ENCODE measurements at places on chromosomes 1 and 21.

- DNase-seq = no peak
Measured at GRCh38 chr1:173122958-173123852, 72.5 kb upstream of the TNFSF18 start.

- peak; percentile 18 for DNase-seq
Measured at GRCh38 chr1:204190212-204191211, 5.8 kb downstream of the KISS1 start.

DNA sequence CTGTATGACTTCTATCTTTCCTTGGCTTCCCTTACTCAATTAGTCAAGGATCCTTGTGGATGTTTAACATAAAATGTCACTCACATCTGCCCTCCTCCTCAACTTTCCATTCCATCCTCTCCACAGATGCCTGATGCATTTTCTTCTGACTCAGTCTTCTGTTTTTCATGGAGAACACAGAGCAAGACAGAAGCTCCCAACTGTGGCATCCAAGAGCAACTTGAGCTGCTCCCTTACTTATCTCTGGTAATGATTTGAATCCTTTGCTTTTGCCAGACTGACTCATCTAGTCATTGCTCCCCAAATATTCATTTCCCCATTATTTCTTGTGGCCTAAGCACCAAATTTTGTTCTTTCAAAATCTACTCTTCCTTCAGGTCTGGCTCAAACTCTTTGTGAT is 120.6 kb downstream of the LYPLAL1 start:
- DNase-seq = no peak

GRCh38 chr21:25578056-25578961 is 29.0 kb downstream of the MRPL39 start:
- DNase-seq = peak; percentile 55

DNA sequence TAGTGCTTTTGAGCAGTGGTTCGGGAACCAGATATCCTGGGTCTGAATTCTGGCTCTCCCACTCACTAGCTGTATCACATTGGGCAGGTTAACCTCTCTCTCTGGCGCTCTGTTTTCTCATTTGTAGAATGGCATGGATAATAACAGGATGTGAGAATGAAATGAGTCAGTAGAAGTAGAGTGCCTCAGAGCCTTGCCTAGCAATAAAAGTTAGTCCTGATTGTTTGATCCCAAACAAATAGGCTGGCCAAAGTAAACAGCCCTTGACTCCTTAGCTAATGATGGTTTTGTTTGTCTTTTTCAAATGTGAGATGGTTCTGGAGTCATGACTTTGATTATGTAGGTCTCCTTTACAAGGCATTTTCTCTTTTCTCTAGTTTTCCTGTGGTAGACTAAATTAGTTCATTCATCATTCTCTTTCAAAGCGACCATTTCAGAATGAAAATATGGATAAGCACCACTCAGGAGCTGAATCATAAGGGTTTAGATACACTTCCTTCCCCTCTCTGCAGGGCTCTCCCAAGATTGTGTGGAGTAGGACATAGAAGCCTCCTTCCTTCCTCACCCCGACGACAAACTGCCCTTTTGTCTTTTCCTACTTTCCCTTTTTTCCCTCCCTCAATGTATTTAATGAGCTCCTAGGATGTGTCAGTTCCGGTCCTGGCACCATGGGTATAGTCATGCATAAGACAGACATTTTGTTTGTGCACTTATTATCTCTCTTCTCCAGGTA is 23.1 kb downstream of the KIAA0040 start:
- no peak for DNase-seq

DNA sequence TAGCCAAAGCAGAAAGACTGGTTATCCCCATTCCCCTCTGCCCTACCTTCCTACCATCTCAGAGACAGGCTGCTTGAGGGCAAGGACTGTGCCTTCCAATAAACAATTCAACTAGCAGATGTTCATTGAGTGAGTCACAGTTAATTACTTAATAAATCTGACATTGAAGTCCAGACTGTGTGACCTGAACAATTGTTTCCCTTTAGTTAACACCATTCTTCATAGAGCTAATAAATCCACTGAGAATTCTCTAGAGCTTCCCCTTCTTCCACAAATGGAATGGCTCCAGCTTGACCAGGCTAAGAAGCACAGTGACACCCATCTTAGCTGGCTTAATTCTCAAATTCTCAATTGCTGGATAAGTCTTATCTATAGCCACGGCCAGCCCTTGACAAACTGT is 61.9 kb upstream of the GJA5 start:
- DNase-seq = no peak

DNA sequence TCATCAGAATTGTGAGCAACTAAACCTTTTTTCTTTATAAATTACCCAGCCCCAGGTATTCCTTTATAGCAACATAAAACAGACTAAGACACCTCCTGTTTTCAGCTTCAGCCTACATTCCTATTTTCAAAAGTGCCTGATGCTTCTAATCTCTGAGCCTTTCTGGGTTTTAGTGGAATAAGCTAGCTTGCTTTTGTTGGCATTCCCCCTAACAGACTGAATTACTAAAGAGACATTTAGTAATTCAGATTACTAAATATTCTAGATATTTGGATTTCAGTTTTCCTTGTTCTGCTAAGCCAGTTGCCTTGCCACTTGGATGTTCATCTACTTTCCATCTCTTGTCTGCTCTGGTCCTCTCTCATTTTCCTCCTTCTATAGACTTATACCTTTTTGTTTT is 10.5 kb upstream of the GNG12 start:
- no peak for DNase-seq

DNA sequence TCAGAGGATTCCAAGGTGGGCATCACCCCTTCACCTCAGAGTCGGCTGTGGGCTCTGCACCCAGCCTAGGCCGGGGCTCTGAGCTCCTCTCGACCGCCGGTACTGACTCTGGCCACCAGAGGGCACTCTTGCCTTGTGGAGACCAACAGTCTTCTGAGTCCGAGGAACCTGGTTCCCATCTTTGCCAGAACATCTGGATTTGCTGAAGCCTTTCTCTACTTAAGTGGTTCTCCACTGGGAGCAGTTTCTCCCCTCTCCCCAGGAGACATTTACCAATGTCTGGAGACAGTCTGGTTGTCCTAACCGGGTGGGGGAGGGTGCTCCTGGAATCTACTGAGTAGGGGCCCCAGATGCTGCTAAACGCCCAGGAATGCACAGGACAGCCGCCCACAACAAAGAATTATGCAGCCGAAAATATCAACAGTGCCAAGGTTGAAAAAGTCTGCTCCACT is 9.4 kb downstream of the ETV3L start:
- peak; percentile 68 for DNase-seq

DNA sequence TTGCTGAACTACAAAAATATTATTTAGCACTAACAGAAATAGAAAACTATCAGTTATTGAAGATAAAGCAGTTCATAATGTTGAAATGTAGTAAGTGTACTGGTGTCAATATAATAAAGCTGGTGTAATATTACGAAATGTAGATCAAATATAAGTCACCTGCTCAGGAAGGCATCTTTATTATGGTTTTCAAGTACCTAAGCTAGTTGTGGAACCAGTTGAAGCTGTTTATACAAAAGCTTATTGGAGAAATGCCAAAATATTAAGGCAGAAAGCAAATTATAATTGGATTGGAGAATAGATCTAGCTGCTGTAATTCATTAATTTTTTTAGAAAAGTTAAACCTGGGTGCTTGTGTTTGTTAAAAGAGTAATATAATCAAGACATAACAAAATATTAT is 6.2 kb upstream of the MARK1 start:
- no peak for DNase-seq

DNA sequence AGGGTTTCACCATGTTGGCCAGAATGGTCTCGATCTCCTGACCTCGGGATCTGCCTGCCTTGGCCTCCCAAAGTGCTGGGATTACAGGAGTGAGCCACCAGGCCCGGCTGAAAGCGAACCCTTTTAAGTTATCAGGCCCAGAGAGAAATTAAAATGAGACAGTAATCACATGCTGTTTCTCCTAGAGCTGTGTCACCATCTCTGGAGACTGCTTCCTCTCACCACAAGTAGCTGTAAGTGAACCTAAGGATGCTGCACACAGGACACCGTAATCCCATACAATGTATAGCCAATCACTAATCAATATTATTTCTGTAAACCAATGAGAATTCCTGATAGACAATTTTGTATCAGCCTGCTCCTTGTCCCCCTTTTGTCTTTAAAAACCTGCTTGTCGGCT is 5.7 kb upstream of the CSTB start:
- DNase-seq = no peak

- DNase-seq = no peak
Measured at GRCh38 chr1:33000427-33001026, 35.9 kb upstream of the RNF19B start.

- no peak for DNase-seq
Measured at GRCh38 chr1:118013938-118014337, 84.4 kb downstream of the WDR3 start.

DNA sequence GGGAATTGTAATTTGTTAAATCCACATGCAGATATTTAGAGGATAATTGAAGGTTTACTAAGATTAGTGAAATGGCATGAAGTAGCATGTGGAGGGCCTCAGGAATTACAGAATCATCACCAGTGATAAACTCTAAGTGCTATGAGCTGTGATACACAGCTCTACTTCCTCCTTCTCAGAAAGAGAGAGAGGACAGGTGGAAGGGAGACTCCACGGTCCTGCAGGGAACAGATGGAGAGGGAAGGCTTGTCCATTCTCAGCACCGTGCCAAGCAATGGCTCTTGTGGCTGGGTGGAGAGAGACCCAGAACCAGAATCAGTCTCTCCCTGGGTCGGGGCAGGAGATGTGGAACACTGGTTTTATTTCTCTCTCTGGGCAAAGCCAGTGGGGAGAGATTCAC is 27.8 kb upstream of the LYPD8 start:
- no peak for DNase-seq

DNA sequence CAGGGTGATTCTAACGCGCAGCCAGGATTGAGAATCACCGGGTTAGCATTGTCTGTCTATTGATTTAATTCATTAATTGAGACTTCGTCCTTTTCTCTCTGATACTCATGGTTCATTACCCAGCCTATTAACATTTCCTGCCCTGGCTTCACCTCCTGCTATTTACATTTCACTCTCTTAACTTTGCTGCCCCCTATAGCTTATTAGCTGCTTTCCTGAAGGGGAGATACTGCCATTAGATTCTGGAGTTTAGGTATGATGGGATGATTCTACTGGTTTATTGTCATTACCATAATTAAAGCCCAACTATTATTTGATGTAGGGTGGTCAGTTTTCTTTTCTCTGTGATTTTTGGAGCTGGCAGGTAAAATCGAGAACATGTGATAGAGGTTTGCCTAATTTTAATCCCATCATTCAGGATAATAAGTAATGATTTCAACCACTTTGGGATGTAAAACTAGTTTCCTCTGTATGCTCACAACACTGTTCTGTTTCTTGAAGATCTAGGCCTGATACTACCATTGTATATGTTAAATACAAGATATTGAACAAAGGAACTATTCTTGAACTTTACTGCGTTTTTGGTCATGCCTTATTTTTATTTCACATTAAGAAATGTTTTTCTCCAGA is 6.4 kb downstream of the PPP2R5A start:
- DNase-seq = no peak

DNA sequence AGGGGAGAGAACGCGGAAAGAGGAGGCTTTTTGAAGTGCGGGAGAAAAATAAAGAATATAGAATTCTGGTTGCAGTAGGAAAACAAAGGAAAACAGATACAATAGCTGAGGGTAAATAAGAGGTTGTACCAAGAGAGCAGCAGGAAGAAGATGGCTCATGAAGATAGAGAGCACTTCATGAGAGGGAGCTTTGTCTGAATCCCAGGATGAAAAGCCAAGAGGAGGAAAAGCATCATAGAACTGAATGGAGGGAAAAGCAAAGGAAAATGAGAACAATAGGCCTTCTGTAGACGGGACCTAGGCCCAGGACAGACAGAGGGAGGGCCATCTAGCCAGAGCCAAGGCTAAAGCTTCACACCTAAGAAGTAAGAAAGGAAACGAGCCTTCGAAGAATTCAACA is 49.5 kb downstream of the ATP6V1G3 start:
- no peak for DNase-seq

- no peak for DNase-seq
Measured at GRCh38 chr1:79042117-79042516, 35.6 kb upstream of the ADGRL4 start.

- DNase-seq = no peak
Measured at GRCh38 chr1:229888157-229888556, 178.9 kb upstream of the GALNT2 start.

DNA sequence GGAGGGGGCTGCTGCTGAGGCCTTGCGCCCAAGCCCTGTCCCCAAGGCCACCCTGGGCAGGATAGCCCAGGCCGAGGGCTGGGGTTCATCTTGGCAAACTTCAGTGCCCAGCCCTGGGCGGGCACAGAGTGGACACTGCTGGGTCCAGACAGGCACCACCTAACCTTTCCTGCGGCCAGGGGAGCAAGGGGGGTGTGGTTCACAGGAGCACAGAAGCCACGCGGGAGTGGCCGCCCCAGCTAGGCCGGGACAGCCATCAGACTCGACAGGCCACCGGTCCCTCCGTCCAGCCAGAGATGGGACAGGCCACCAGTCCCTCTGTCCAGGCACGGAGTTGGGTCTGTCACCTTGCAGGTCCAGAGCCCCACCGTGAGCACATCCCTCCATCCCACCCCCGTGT is 28.9 kb downstream of the ARHGEF16 start:
- no peak for DNase-seq

DNA sequence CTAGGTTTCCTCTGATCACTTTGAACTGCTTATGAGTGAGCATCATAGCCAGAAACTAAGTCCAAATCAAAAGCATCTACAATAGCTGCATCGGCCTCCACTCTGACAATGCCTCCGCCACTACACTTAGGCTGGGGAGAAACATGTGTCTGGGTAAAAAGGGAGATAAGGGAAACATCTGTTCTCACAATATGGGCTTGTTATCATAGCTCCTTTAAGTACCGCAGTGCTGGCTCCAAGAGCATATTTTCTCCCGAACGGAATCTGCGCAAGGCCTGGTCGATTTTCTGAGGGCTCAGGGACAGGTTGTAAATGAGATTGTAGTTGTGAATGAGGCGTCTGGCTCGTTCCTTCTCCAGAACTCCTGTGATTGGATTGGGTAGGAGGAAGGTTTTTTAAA is 63.9 kb upstream of the CYP2J2 start:
- DNase-seq = no peak

DNA sequence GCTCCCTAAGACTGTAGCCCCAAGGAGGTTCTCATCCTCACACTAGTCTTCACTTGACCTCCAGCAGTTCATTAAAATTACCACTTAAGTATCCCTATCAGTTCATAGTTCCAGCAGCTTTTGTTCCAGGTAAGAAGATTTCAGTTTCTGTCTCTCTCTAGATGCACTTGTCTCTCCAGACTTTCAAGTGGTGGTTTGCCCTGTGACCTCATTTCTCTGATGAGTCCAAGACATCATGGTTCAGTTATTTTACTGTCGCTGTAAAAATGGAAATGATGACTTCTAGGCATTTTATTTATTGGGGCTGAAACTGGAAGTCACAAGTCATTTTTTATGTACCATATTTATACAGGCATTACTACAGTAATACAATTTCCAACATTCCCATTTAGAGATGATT is 17.9 kb upstream of the RGS18 start:
- DNase-seq = no peak

DNA sequence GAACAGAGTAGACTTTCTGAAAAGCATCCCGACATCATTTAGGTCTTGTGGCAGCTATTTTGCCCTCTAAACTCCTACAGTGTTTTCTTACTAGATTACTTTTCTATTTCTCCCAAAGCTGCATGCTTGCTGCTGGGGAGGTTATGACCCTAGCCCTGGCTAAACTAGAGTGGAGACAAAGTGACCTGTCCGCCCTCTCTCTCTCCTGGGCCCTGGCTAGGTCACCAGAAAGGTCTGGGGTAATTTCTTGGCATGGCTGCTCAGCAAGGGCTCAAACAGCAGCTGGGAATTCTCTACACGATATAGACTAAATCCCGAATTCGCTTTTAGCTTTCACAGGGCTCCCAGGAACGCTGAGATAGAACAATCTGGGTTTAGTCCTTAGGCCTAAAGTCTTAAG is 84.5 kb upstream of the KCNE2 start:
- no peak for DNase-seq

GRCh38 chr1:8362701-8363101 is 44.8 kb downstream of the SLC45A1 start:
- no peak for DNase-seq

Data from stimulated activated CD8-positive, alpha-beta memory T cell treated with anti-CD3 and anti-CD28 coated beads, Interleukin-15, amount 100 ng/mL, for 48 hours (primary cell).